ENCODE measurements at places on chromosomes 5 and 9.

- DNase-seq = no peak
Observed at GRCh38 chr5:148465381-148466235, 81.8 kb downstream of the FBXO38 start.

GRCh38 chr5:53820802-53821171 lies 260.3 kb downstream of the NDUFS4 start:
- no peak for DNase-seq

DNA sequence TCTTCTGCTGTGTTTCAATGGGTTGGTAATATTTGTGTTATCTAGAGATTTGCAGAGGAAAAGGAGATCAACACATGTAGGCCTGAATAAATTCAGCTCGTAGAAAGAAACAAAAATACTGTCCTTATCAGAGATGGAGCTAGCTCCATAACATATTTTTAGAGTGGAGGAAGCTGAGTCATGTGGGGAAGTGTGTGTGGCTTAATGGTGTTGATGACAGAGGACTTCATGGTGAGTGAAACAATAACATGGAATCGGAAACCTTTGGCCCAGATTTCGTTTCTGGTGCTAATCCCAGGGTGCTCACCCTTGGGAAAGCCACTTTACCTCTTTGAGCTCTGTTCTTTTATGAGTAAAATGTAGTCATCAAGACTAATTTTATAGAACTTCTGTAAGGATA lies 825.0 kb downstream of the TLR4 start:
- DNase-seq = no peak

DNA sequence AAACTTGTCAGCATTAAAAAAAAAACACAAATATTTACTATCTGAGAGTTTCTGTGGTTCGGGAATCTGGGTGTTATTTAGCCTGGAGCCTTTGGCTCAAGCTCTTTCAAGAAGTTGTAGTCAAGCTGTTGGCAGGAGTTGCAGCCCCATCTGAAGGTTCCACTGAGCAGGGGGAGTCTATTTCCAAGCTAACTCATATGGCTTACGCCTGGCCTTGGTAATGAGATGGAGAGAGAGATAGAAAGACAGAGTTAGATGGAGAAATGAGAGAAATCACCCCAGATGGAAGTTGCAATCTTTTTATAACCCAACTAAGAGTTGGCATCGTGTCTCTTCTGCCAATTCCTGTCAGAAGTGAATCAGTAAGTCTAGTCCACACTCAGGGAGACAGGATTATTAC lies 1075.2 kb upstream of the SEMA6A start:
- no peak for DNase-seq

GRCh38 chr5:168417731-168418429 lies 68.4 kb upstream of the RARS1 start:
- DNase-seq = no peak

DNA sequence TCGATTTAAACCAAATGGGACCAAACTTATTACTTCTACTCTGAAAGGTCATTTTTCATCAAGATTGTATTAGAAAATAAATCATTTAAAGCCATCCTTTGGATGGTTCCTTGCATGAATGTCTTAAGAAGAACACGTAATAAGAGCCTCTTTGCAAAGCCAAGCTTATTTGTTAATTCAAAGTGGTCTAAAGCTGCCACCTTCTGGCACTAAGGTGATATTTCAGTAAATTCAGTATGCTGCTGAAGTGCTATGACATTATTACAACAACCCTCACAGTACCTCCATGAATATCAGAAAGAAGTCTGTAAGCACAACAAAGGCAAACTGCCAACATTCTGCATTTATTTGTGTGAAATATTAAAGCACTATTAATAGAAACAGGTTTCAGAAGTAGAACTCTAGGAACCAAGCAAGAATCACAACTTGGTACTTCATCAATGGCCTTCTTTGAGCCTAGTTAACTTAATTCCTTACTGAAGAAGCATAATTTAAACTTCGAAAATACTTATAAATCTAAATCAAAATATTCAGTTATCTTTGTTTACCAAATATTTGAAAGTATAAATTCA lies 53.1 kb upstream of the TYRP1 start:
- DNase-seq = no peak

DNA sequence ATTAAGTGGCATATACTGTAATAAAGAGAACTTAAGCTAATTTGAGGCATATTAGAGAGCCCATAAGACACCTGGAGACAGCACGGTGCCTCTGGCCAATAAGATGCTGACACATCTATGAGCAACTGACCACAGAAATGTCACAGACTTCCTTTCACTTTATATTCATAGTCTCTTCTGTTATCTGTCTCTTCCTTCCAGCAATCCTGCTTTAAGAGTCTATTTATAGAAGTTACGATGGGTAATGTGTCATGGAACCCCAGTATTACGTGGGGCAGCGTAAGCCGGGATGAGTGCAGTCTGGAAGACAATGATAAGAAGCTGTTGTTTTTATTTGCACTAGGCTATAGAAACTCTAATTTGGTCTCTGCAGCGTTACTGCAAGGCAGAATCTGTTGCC lies 136.8 kb downstream of the CFAP90 start:
- DNase-seq = no peak

DNA sequence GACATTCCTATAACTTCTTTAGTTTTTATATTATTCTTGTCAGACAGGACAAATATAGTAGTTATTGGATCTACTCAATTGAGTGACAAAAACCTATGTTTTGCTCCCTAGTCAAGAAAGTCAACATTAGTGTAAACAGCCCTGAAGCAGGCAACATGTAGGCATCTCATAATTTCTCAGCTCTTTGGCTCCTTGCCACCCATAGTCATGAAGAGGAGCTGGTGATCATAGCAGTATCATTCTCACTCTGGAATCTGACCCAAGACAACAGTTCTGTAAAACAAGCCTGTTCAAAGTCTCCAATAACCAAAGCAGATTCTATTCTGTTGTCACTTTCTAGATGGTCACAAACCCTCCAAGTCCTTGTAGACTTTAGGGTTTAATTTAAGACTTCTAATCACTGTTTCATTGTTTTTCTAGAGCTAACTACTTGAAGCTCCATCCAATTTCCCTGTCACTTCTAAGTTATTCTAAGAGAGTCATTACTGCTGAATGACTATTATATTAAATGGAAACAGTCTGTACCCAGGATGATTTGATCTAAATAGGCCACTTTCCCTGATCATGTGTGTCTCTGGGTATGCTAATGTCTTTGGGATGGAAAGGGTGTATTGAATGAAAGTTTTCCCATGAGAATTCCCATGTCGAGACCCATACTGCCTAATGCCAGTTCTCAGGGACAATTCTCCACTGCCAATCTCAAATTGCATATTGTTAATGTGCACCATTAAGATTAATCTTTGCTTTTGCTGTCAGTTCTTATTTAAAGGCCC lies 533.3 kb downstream of the ACTL7B start:
- no peak for DNase-seq

DNA sequence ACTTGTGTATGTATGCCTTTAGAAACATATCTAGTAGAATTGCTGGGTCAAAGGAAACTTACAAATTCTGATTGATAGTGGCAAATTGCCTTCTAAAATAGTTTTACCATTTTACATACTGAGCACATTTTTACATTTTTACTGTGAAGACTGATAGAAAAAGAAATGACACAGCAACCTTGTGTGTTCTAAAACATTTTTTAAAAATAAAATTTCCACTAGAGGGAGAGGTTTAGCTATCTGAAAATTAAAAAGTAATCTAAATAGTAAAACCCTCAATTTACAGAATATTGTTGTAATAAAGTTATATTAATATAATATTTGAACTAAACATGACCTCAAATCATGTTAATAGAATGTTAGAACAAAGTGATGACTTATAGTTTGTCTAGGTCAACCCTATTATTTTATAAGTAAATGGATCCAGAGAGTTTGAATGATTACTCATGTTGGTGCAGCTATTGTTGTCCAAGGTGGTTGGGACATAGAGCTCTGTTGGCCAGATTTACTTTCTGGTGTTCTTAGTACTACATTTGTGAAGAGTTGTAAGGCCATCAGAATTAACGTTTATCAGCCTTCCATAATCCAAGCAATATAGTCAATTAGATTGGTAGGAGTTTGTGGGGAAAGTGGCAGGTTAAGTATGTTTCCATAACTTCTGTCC lies 17.2 kb downstream of the CENPP start:
- no peak for DNase-seq

GRCh38 chr9:3240656-3241268 lies 285.0 kb downstream of the RFX3 start:
- peak; percentile 33 for DNase-seq

DNA sequence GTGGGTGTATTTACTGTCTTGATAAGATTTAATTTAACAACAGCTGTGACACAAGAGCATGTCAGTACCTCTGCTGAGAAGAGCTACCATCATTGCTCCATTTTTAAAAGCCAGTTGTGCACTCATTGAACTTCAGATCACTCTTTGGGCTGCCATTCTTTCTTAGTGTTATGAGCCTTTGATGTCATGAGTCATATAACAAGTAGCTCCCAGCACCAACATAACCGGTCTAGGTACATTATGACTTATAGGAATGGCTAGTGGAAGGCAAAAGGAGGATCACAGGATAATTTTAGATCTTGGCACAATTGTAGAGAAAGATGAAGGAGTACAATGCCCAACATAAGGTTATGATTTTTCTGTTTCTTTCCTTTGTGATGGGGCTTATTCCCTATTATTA lies 170.8 kb upstream of the FBN2 start:
- DNase-seq = no peak

GRCh38 chr5:80399526-80400239 lies 8.2 kb upstream of the ZFYVE16 start:
- no peak for DNase-seq

DNA sequence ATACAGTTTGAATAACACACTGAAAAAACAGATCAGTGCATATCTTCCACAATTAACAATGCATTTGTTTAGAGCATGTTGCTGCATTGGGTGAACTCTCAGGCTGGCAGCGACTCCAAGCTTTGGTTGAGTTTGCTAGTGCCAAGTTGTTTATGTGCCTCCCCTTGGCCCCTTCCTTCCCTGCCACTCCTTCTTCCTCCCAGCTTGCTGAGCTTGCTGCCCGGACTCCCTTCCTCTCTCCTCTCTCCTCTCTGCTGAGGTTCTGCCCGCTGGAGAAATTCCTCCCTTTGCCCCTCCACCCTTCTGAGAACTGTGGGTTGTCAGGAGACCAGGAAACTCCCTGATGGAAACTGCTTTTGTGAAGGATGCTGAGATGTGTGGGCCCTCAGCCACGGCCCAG lies 247.3 kb downstream of the PDZD2 start:
- no peak for DNase-seq

DNA sequence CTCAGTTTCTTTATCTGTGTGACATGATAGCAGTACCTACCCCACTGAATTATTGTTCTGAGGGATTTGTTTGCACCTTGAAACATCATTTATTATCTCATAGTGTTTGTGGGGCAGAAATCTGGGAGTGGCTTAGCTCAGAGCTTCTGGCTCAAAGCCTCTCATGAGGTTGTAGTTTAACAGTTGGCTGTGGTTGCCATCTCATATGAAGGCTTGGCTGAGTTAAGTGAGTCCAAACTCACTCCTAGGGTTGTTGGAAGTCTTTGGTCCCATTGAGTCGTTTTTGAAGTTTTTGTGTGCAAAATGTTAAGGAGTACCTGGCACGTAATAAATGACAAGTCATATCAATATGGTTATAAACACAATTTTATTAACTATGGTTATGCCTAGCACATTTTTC lies 3.6 kb upstream of the JAKMIP2 start:
- no peak for DNase-seq

- no peak for DNase-seq
Observed at GRCh38 chr5:131824631-131825030, 27.8 kb upstream of the FNIP1 start.

DNA sequence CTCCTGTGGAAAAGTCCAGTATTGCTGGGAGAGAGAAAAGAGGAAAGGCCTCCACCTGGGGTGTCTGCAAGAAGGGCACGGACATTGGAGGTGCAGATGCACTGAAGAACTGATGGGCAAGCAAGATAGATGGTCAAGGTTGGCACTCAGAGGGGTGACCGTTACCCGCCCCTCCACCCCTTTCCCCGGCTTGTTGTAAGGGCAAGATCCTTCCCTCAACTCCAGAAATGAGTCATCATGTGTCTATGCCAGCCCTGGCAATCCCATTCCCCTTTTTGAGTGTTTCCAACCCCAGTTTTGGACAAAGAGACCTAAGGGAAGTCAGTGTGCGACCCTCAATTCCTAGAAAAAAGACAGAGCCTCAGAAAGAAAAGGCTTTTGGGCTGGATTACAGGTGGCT lies 34.9 kb upstream of the ATP6V1G1 start:
- DNase-seq = no peak
